Breast epithelium (tissue), 4 donors: ENCODE measurements at places on chromosomes 16 and 17. TPM values are rescaled to one million over a fixed set of nuclear protein-coding genes. Genes with fewer than 3 reads are reported as not detected.

CLDN9 gene
- total RNA-seq: not detected

HEXIM1 gene
- total RNA-seq: 35.6 TPM

PRRT2 gene
- 2.9 TPM for total RNA-seq

SENP3 gene
- total RNA-seq: 59.5 TPM

AATK gene
- total RNA-seq: under 0.01 TPM

DNA sequence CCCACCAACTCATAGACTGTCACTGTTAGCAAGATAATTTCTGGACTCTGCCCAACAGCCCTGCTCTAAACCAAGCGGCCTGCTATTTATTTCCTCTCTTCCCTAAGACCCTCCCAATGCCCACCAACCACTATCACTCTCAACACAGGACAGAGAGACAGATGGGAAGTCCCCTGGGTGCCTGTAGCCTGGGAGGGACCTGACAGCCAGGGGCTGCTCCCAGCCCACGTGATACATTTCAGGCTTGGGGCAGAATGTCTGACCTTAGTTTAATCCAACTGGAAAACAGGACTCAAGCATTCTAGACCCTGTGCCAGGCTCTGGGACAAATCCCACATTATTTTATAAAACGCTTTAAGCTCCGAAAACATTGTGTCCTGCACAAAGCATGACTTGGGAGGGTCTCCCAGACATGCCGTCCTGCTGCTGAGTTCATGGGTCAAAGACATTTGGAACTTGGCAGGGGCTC, 23.6 kb downstream of the XYLT1 start:
- no peak for DNase-seq
- H3K36me3 ChIP-seq: no peaks in the 10 kb centered on the region
- H3K27me3 ChIP-seq: no peaks in the 10 kb centered on the region
- H3K4me1 ChIP-seq: no peaks in the 10 kb centered on the region

GRCh38 chr17:76081295-76082210, 2.6 kb downstream of the ZACN start:
- H3K4me3 ChIP-seq: no peak overlapping the region
- DNase-seq: peak; percentile 51
- peaks cover 6% of the 10 kb centered on the region for H3K36me3 ChIP-seq

DNA sequence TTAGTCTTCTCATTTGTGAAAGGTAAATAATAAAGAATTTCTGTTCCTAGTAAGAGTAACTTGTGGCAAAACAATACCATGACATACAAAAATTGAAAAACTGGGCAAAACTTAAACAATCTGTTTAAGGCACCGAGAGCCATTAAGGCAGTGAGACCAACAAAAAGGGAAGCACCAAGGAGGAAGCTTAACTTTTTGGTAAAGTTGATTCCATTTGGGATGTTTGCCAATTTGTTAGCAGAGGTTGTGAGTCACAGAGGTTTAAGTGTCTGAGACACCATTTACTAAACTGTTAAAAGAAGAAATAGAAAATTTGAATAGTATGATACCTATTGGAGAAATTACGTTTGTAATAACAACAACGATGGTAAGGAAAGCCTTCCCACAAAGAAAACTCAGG, 4.9 kb downstream of the SLC35G3 start:
- H3K4me1 ChIP-seq: no peaks in the 10 kb centered on the region
- H3K4me3 ChIP-seq: no peak overlapping the region
- no peaks in the 10 kb centered on the region for H3K36me3 ChIP-seq
- H3K27me3 ChIP-seq: no peaks in the 10 kb centered on the region
- H3K27ac ChIP-seq: no peak overlapping the region

GRCh38 chr16:19914877-19915276, 30.2 kb upstream of the GPRC5B start:
- DNase-seq: no peak
- H3K36me3 ChIP-seq: no peaks in the 10 kb centered on the region
- H3K4me3 ChIP-seq: no peak overlapping the region
- no peak overlapping the region for H3K27ac ChIP-seq
- H3K27me3 ChIP-seq: no peaks in the 10 kb centered on the region

- no peak overlapping the region for H3K27ac ChIP-seq
- no peaks in the 10 kb centered on the region for H3K36me3 ChIP-seq
- no peaks in the 10 kb centered on the region for H3K27me3 ChIP-seq
- H3K4me3 ChIP-seq: no peak overlapping the region
- DNase-seq: no peak
- H3K4me1 ChIP-seq: no peaks in the 10 kb centered on the region
Measured at GRCh38 chr17:29124135-29124924, 55.9 kb downstream of the MYO18A start.

- H3K36me3 ChIP-seq: no peaks in the 10 kb centered on the region
- no peak overlapping the region for H3K27ac ChIP-seq
- no peak for DNase-seq
- H3K4me3 ChIP-seq: no peak overlapping the region
Measured at GRCh38 chr17:39549747-39550573, 57.8 kb downstream of the NEUROD2 start.

DNA sequence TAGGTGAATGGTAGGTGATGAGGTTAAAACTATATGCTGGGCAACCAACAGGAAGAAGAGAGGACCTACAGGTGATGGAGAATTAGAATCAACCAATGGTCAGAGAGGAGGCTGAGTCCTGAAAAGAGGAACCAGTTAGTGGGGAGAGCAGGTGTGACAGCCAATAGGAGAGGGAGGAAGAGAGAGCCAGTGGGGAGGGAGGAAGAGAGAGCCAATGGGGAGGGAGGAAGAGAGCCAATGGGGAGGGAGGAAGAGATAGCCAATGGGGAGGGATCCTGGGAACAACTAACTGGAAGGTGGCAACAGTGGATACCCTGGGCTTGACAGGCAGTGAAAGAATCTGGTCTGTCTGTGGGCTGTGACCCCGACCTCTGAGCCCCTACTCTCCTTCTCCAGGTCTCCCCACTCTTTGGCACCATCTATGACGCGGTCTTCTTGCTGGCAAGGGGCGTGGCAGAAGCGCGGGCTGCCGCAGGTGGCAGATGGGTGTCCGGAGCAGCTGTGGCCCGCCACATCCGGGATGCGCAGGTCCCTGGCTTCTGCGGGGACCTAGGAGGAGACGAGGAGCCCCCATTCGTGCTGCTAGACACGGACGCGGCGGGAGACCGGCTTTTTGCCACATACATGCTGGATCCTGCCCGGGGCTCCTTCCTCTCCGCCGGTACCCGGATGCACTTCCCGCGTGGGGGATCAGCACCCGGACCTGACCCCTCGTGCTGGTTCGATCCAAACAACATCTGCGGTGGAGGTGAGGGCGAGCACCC, 3.7 kb downstream of the GUCY2D start:
- no peak overlapping the region for H3K27ac ChIP-seq
- no peaks in the 10 kb centered on the region for H3K4me1 ChIP-seq
- H3K4me3 ChIP-seq: no peak overlapping the region
- DNase-seq: no peak

- no peak for DNase-seq
- peaks cover 4% of the 10 kb centered on the region for H3K27me3 ChIP-seq
- no peaks in the 10 kb centered on the region for H3K4me1 ChIP-seq
- H3K36me3 ChIP-seq: no peaks in the 10 kb centered on the region
- H3K4me3 ChIP-seq: peak overlapping the region; percentile 66
Measured at GRCh38 chr17:2723997-2724783, 12.6 kb upstream of the CLUH start.

DNA sequence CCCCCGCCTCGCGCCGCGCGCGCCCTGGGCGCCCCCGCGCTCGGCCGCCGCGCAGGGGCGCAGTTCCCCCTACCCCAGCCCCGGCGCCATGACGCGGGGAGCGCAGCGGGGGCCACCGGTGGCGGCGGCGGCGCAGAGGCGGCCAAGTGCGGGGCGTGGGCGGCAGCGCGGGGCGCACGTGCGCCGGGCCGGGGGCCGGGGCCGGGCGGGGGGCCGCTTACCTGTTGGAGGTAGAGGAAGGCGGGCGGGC, 108.3 kb downstream of the ENGASE start:
- no peak overlapping the region for H3K4me3 ChIP-seq
- peaks cover 98% of the 10 kb centered on the region for H3K27me3 ChIP-seq
- DNase-seq: no peak
- no peak overlapping the region for H3K27ac ChIP-seq
- no peaks in the 10 kb centered on the region for H3K36me3 ChIP-seq
- no peaks in the 10 kb centered on the region for H3K4me1 ChIP-seq
